ENCODE measurements at places on chromosomes 2 and 18.

DNA sequence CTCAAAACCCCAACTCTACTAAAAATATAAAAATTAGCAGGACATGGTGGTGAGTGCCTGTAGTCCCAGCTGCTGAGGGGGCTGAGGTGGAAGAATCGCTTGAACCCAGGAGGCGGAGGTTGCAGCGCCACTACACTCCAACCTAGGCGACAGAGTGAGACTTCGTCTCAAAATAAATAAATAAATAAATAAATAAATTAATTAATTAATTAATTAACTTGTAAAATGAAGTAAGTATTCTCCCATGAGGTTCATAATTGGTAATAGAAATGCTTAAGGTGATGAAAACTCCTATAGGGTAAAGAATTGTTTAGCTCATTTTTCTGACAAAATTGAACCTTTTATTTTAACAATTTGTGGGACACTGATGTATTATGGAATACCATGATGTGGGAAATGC is 230.8 kb downstream of the TMEM182 start:
- DNase-seq: no peak

DNA sequence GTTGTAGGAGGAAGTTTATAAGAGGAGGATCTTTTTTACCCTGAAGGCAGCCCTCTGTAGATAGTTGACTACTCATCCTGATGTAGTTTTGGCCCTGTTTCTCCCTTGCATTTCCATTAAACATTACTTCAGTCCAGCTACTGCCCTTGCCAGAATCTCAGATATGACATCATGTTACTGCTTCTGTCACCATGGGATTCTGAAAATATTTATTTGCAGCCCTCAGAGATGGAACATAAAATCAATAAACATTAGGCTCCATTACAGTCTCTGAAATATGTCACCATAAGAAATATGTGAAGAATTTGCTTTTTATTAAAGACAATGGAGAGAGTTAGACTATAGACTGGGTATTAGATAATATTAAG is 68.7 kb upstream of the STK39 start:
- no peak for DNase-seq

- DNase-seq: peak; percentile 2
Observed at GRCh38 chr2:11411768-11412448, 54.1 kb downstream of the E2F6 start.

DNA sequence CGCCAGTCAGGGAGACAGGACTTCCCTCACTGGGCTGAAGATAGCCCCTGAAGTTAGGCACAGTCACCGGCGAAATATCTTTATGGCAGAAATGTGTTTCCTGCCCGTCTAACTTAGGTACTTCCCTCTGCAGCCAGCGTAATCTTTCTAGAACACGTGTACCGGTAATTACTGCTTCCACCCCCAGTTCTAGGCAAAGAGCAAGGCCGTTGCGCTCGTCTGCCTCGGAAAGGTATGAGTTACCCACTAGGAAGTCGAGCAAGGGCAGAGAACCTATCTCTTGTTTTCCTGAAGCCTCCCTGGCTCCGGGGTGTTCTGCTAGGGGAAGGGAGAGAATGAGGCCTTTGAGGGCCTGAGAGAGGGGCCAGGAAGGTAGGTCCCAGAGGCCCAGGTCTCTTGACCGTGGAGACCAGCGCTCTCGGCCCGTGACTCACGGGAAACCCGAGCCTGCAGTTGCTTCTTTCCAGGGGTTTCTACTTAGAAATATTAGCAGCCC is 70.0 kb downstream of the TWSG1 start:
- DNase-seq: peak; percentile 41

DNA sequence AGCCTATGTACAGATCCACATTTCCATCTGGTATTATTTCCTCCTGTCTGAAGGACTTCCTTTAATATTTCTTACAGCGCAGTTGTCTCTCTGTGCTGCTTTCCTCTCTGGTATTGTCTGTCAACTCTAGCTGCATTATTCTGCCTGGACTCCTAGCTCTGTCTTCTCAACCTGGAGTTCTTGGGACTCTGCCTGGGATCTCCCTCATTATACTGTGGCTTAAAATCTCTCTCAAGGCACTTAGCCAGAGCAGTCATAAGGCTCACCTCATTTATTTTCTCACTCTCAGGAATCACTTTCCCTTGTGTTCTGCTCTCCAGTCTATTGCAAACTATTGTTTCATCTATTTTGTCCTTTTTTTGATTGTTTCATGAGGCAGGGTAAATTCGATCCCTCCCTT is 850.4 kb downstream of the ERBB4 start:
- DNase-seq: no peak

- DNase-seq: no peak
Observed at GRCh38 chr2:236237468-236238190, 26.6 kb downstream of the ASB18 start.

DNA sequence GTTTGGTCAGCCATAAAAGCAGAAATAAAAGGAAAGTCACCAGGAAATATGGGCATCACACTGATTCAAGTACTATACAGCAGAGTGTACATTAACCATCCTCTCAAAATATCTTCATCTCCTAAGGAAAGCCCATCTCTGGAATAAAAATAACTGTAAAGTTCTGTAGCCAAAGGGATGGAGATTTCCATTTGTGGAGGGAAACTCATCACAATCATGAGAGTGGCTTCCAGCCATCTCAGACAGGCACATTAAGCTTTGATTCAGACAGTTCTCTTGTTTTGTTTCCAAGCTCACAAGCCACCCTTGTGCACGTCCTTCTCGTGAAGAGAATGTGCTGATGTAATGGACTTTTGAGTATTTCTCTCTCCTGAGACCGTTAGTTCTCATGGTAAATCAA is 695.5 kb downstream of the LRRTM4 start:
- no peak for DNase-seq

- no peak for DNase-seq
Observed at GRCh38 chr2:189281201-189281600, 101.6 kb upstream of the COL5A2 start.

DNA sequence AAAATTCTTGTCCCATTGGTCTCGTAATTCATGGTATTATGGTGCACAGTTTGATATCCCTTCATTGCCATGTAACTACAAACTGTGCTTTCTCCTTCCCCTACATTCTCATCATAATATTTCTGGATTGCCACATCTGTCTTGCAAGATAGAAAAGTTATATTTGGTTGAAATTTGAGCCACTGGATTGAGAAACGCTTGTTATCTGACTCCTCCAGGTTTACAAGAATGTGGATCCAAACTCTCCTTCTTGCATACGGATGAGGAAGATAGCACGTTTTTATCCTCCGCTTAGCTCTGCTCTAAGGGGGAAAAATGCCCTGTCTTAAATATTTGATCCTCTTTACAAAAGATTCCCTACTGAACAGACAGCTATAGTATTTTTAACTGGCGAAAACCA is 438.2 kb downstream of the TSN start:
- DNase-seq: no peak
